ENCODE measurements at places on chromosomes 5 and 9.

GRCh38 chr5:141680751-141681201 is 1.3 kb downstream of the ARAP3 start:
- peaks cover 5% of the 10 kb centered on the region for H3K4me1 ChIP-seq
- DNase-seq, result peak; percentile 70
- no peaks in the 10 kb centered on the region for H3K27me3 ChIP-seq
- H3K27ac ChIP-seq, result peak overlapping the region; percentile 62
- H3K36me3 ChIP-seq, result no peaks in the 10 kb centered on the region

- H3K27me3 ChIP-seq, result no peaks in the 10 kb centered on the region
- H3K27ac ChIP-seq, result peak overlapping the region; percentile 10
- H3K4me3 ChIP-seq, result no peak overlapping the region
- no peaks in the 10 kb centered on the region for H3K36me3 ChIP-seq
Observed at GRCh38 chr9:137070906-137071275, 534 bp upstream of the SAPCD2 start.

GRCh38 chr5:157559301-157559700 is 16.3 kb downstream of the ADAM19 start:
- no peaks in the 10 kb centered on the region for H3K36me3 ChIP-seq
- peak overlapping the region; percentile 37 for H3K27ac ChIP-seq
- H3K4me1 ChIP-seq, result peaks cover 58% of the 10 kb centered on the region
- H3K27me3 ChIP-seq, result no peaks in the 10 kb centered on the region
- no peak overlapping the region for H3K4me3 ChIP-seq

GRCh38 chr5:112733586-112733985 is 4.1 kb upstream of the APC start:
- H3K36me3 ChIP-seq, result no peaks in the 10 kb centered on the region
- H3K4me1 ChIP-seq, result no peaks in the 10 kb centered on the region
- H3K4me3 ChIP-seq, result no peak overlapping the region
- H3K27me3 ChIP-seq, result no peaks in the 10 kb centered on the region

DNA sequence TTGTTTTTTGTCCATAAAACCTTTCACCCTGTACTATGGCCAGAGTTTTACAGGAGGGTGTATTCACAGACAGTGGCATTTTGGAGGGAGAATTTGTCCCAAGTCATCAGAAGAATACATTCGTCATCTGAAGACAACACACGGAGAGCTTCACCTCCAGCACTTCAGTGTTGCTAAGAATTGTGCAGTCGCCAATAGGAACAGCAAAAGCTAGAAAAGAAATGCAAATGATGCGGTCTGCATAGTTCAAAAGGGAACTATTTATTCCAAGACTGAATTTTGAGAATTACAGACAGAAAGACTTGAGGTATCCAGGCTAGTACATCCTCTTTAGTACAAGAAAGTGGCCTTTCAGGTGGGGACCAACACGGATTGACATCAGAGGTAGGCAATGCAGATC is 399.2 kb upstream of the KIF2A start:
- H3K27ac ChIP-seq, result no peak overlapping the region
- H3K4me3 ChIP-seq, result no peak overlapping the region
- DNase-seq, result no peak
- H3K36me3 ChIP-seq, result no peaks in the 10 kb centered on the region
- no peaks in the 10 kb centered on the region for H3K27me3 ChIP-seq
- H3K4me1 ChIP-seq, result no peaks in the 10 kb centered on the region

GRCh38 chr5:16580382-16580781 is 36.4 kb downstream of the RETREG1 start:
- H3K27ac ChIP-seq, result no peak overlapping the region
- no peaks in the 10 kb centered on the region for H3K36me3 ChIP-seq
- H3K4me1 ChIP-seq, result peaks cover 18% of the 10 kb centered on the region

GRCh38 chr5:125044491-125045282 is 298.2 kb upstream of the ZNF608 start:
- DNase-seq, result no peak
- no peak overlapping the region for H3K27ac ChIP-seq
- no peak overlapping the region for H3K4me3 ChIP-seq

DNA sequence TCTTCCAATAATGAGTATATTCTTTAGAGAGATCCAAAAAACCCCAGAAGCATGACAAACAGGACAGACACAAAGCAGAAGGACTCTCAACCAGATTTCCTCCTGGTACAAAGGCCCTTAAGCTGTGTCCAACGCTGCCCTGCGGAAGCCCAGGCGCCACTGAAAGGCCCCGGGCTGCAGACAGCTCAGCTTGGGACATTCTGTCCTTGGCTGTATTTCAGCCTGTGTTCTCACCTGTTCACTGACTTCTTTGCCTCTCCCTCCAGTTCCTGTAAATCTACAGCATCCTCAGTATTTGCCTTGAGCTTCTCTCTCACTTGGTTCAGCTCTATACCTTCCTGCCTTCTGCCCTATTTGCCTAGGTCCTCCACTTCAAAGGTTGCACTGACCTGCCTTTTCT is 96.5 kb downstream of the SH3TC2 start:
- no peak for DNase-seq
- no peaks in the 10 kb centered on the region for H3K36me3 ChIP-seq
- H3K27me3 ChIP-seq, result no peaks in the 10 kb centered on the region
- H3K27ac ChIP-seq, result no peak overlapping the region
- no peak overlapping the region for H3K4me3 ChIP-seq
- peaks cover 20% of the 10 kb centered on the region for H3K4me1 ChIP-seq

DNA sequence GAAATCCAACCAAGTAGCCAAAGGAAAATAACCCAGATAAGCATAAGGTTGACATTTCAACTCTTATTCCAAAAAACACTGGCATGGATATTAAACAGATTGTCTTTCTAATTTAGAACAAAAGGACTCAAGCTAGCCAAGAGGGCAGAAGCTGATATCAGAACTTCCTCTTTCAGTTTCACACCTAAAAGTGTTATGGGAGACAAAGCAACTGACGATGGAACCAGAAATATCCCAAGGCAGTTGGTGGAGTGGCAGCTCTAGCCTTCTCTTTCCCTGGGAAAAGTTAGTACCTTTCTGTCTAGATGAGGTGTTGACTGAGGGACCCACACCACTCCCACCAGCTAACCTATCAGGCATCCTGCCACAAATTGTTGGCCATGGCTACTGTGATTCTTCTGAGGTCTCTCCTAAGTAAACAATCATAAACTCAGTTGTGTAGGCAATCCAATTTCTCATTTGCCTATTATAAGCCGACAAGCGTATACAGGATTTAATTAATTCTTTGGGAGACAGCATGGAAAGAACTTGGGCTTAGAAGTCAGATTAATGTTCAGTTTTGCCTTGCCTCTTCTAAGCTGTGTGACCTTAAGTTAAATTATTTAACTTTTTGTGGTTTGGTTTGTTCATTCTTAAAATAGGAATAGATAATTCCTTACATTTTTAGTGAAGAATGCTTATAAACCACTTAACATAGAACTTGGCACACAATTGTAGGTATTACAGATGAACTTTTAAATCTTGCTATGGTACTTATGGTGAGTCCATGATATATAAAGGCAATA is 110.9 kb upstream of the ADAMTSL1 start:
- no peak for DNase-seq
- no peak overlapping the region for H3K4me3 ChIP-seq
- no peaks in the 10 kb centered on the region for H3K27me3 ChIP-seq
- no peaks in the 10 kb centered on the region for H3K4me1 ChIP-seq
- H3K27ac ChIP-seq, result no peak overlapping the region

- no peak overlapping the region for H3K27ac ChIP-seq
- no peaks in the 10 kb centered on the region for H3K4me1 ChIP-seq
- H3K4me3 ChIP-seq, result no peak overlapping the region
- DNase-seq, result no peak
- no peaks in the 10 kb centered on the region for H3K27me3 ChIP-seq
- H3K36me3 ChIP-seq, result no peaks in the 10 kb centered on the region
Observed at GRCh38 chr9:84163052-84163650, 177.4 kb downstream of the SLC28A3 start.

- no peak for DNase-seq
- H3K4me3 ChIP-seq, result no peak overlapping the region
Observed at GRCh38 chr5:121399879-121400278, 451.8 kb upstream of the FTMT start.

DNA sequence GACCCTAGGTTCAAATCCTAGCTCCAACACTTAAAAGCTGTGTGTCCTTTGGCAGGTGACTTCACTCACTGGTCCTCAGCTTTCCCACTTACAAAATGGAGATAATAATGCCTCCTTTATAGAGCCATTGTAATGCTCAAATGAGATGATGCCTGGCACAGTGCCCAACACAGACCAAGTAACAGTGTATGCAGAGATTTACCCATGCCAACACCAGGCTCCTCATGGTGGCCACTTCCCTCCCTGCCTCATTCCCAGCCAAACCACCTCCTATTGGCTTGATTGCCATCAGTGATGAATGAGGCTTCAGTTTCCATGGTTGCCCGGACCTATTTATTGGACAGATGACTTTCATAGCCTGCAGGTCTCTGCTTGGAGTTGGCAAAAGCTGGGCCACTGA is 469.4 kb downstream of the CDK5RAP2 start:
- H3K4me3 ChIP-seq, result no peak overlapping the region

DNA sequence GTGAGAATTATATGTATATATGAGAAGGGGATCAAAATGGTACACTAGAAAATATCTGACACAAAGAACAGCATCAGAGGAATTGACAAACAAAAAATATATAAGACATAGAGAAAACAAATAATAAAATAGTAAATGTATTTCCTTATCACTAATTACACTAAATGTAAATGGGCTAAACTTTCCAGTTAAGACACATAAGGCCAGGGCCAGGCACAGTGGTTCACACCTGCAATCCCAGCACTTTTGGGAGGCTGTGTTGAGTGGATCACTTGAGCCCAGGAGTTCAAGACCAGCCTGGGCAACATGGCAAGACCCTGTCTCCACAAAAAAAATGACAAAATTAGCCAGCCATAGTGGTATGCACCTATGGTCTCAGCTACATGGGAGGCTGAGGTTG is 8.5 kb downstream of the FBXL17 start:
- no peaks in the 10 kb centered on the region for H3K27me3 ChIP-seq
- no peak overlapping the region for H3K4me3 ChIP-seq
- no peak for DNase-seq

- H3K27me3 ChIP-seq, result no peaks in the 10 kb centered on the region
- peak; percentile 82 for DNase-seq
- no peak overlapping the region for H3K4me3 ChIP-seq
- peaks cover 18% of the 10 kb centered on the region for H3K36me3 ChIP-seq
- peak overlapping the region; percentile 35 for H3K27ac ChIP-seq
Observed at GRCh38 chr9:95090023-95090791, 227.3 kb downstream of the FANCC start.

GRCh38 chr5:5416733-5417132 is 5.7 kb upstream of the ICE1 start:
- H3K27ac ChIP-seq, result no peak overlapping the region
- no peaks in the 10 kb centered on the region for H3K4me1 ChIP-seq
- H3K27me3 ChIP-seq, result no peaks in the 10 kb centered on the region
- H3K36me3 ChIP-seq, result no peaks in the 10 kb centered on the region

DNA sequence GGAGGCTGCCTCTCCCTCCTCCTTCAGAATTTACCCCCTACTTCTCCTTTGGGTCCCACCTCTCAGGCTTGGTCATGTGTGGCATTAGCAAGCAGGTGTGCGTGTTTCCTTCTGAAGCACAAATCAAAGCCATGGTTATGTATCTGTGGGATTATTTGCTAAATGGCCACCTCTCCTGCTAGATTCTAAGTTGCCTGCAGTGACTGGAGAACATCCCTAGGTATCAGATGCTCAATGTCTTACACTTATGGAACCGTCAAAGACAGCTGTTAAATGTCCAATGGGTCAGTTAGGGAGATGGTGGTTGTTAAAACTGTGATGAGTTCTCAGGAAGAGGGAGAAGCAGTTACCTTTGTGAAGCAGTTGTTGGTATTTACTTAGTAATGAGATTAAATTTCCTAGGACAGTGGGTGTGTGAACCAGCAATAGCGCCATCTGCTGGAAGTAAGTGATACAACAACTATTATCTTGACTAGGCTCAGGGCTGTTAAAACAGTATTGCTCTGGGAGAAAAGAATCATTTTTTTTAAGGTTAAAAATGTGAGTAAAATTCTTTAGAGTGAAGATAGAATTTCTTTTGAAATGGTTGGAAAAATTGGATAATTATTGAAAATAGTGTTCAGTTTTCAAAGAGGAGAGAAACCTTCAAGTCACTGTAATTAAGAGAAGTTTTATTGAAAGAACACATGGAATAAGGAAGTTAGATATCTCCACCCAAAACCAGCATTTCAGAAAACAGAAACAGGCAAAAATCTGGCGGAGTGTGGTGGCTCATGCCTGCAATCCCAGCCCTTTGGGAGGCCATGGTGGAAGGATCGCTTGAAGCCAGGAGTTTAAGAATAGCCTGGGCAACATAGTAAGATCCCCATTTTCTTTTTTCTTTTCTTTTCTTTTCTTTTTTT is 71.3 kb downstream of the TMC1 start:
- no peaks in the 10 kb centered on the region for H3K27me3 ChIP-seq
- H3K36me3 ChIP-seq, result no peaks in the 10 kb centered on the region
- no peak overlapping the region for H3K4me3 ChIP-seq
- no peak for DNase-seq

DNA sequence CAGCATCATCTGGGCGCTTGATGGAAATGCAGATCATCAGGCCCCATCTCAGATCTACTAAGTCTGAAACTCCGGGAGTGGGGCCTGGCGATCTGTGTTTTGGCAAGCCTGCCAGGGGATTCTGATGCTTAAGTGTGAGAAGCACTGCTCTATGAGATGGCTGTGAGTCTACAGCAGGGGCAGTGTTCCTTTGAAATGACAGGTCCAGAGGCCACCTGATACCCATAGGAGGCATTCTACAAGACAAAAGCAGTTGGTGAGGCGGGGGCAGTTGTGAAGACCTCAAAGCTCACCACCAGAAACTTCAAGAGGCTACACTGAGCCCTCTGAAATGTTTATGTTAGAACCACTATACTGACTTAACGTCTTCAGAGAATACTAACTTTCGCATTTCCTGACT is 86.9 kb upstream of the SPATA31D4 start:
- no peak overlapping the region for H3K4me3 ChIP-seq
- no peak for DNase-seq
- H3K27ac ChIP-seq, result no peak overlapping the region
- no peaks in the 10 kb centered on the region for H3K4me1 ChIP-seq
- H3K36me3 ChIP-seq, result no peaks in the 10 kb centered on the region

DNA sequence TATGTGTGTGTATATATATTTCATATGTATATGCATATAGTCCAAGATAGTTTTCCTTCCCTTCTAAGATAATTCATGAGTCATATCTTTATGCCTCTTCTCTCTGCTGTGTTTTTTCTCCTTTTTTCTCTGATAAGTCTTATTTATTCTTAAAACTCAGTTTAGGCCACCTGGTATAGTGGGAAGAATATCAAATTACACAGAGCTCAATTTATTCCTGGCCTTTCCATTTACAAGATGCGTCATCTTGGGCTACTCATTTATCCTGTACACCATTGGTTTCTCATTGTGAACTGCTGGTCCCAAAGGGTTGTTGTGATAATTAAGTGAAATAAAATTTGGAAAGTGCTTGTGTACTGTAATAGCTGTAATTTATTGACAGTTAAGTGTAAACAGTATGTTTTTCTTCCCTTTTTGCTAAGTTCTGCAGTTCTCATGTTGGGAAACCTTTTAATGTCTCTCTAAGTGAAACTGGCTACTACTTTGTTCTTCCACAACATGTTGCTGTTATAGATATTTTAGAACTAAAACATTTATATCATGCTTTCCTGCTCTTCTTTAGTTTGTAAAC is 19.4 kb downstream of the CCDC171 start:
- H3K36me3 ChIP-seq, result no peaks in the 10 kb centered on the region
- H3K27me3 ChIP-seq, result no peaks in the 10 kb centered on the region
- no peaks in the 10 kb centered on the region for H3K4me1 ChIP-seq
- H3K27ac ChIP-seq, result no peak overlapping the region

Data from right lobe of liver (tissue), 6 donors.